Activated T-helper 1 cell treated with anti-CD3 and anti-CD28 coated beads, Interleukin-12 subunit alpha, Interleukin-12 subunit beta, Interleukin-2, Interleukin-4 antibody, amounts not matched to agents 30 ng/mL and 10 ng/mL and 1 ng/mL, durations not matched to agents 14 hours and 24 hours and 36 hours (primary cell): ENCODE measurements at places on chromosomes 5 and 9. TPM values are rescaled to one million over a fixed set of nuclear protein-coding genes. Genes with fewer than 3 reads are reported as not detected.

DNA sequence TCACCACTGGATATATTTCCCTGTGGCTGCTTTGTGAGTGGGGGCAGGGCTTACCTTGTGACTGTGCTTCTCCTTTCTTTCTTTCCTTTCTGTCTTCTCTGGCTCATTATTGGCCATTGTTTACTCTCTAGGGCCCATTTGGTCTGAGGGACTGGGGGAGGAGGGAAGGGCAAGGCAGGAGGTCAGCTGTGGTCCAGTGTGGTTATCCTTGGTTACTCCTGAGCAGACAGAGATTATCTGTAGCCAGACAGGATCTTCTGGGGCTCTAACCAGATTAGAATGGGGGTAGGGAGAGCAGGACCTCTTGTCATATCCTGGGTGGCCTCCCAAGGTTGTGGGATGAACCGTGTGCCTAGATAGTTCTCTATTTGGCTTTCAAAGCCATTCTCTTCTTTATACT is 71.2 kb downstream of the ANKRD55 start:
- no peak for DNase-seq
- peaks cover 2% of the 10 kb centered on the region for H3K36me3 ChIP-seq
- no peaks in the 10 kb centered on the region for H3K27me3 ChIP-seq
- H3K4me3 ChIP-seq, result no peak overlapping the region

DNA sequence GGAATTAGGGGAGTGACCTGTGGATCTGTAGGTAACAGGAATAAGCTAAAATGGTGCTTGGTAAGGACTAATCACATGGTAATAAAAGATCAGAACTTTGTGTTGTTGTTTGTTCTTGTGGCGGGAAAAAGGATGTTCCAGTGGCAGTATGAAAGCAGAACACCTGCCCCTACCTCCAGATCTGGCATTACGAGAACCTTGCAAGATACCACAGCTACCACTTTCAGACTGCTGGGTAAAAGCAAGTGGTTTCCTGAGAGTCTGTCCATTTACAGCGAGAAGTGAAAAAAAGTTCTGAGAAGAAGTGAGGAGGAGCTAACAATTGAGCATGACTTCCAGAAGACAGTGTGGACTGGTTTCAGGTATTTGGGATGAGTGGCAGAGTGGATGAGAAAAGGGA is 252.5 kb downstream of the TLE4 start:
- H3K4me3 ChIP-seq, result peak overlapping the region; percentile 19
- peaks cover 32% of the 10 kb centered on the region for H3K4me1 ChIP-seq
- DNase-seq, result no peak

- peak overlapping the region; percentile 25 for H3K27ac ChIP-seq
- no peak overlapping the region for H3K4me3 ChIP-seq
- H3K27me3 ChIP-seq, result peaks cover 4% of the 10 kb centered on the region
- H3K36me3 ChIP-seq, result peaks cover 29% of the 10 kb centered on the region
- peaks cover 68% of the 10 kb centered on the region for H3K4me1 ChIP-seq
Observed at GRCh38 chr5:143026380-143026779, 256.2 kb downstream of the ARHGAP26 start.

DNA sequence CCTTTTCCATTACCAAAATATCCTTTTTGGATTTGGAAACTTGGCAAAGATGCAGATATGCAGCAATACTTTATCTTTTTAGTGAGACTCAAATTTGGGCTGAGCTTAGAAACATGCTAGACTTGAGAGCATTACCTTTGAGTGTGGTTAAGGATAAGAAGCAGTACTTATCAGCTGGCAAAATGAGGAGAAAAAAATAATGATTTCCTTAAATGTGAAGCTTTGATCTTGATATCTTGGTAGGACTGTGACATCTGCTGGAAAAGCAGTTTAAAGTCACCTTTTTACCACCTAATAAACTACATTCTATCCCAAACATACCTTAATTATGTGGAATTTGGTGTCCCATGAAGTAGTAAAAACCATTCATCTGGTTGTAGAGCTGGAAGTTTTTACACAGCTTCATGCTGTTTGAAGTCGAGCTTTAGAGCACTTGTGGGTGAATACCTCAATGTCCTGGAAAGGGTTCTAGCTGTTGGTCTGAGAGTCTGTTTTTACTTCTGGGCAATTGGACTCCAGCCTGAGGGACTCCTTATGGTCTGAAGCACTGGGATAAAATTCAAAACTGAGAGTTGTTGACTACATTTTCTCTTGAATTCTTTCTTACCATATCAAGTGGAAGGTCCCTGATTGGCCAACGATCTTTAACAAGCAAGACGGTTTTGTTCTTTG is 53.4 kb downstream of the LRRC70 start:
- no peaks in the 10 kb centered on the region for H3K4me1 ChIP-seq
- H3K27ac ChIP-seq, result no peak overlapping the region
- DNase-seq, result no peak
- peaks cover 9% of the 10 kb centered on the region for H3K36me3 ChIP-seq
- no peak overlapping the region for H3K4me3 ChIP-seq
- no peaks in the 10 kb centered on the region for H3K27me3 ChIP-seq

Gene SIGMAR1
- total RNA-seq, result 128 and 130 TPM in 2 replicates

Gene PCDHB6
- not detected in 2 replicates for total RNA-seq

GRCh38 chr9:138009803-138010690 is 132.5 kb downstream of the CACNA1B start:
- H3K36me3 ChIP-seq, result no peaks in the 10 kb centered on the region
- no peaks in the 10 kb centered on the region for H3K4me1 ChIP-seq
- no peak overlapping the region for H3K27ac ChIP-seq
- no peak for DNase-seq

GRCh38 chr5:180439911-180440769 is 54.0 kb upstream of the CNOT6 start:
- H3K4me3 ChIP-seq, result no peak overlapping the region
- H3K36me3 ChIP-seq, result no peaks in the 10 kb centered on the region
- no peaks in the 10 kb centered on the region for H3K4me1 ChIP-seq
- no peaks in the 10 kb centered on the region for H3K27me3 ChIP-seq

DNA sequence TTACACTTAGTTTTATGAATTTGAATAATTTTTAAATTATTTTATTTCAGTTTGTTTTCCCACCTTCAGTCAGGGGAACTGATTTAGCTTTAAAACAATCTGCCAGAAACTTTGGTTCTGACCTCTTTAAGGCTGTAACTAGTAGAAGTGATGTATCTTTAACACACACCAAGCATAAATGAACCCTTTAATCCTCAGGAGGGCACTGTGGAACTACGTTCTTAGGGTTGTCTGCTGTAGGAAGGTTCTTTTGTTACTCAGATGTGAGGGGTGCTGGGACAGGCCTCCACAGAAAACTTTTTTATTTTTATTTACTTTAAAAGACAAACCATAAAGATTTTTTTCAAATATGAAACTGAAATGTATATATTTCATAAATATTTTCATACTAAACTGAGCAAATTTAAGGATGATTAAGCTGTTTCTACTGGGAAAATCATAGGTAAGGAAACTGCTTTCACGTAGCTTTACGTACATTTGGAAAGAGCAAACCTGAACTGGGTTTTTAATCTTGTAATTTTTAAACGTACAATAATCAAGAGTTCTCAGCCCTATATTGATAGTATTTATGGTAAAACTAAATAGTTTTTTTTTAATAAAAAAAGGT is 5.3 kb downstream of the KLF4 start:
- no peaks in the 10 kb centered on the region for H3K36me3 ChIP-seq
- H3K4me3 ChIP-seq, result no peak overlapping the region

DNA sequence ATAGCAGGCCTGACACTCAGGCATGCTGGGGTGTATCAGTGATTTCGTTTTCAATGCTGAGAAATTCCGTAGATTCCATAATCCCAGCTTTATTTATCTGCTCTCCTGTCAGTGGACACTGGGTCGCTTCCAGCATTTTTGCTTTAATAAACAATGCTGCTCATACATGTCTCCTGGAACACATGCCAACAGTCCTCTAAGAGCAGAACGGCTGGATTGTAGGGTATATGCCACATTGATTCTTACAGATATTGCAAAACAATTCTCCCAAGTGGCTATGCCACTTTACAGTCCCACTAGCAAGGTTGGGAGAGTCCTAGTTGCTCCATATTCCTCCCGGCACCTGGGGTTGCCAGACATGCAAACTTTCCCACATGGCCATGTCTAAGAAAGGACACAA is 81.9 kb downstream of the RAPGEF1 start:
- peaks cover 91% of the 10 kb centered on the region for H3K4me1 ChIP-seq
- DNase-seq, result no peak
- peak overlapping the region; percentile 100 for H3K27ac ChIP-seq
- peaks cover 20% of the 10 kb centered on the region for H3K36me3 ChIP-seq
- H3K4me3 ChIP-seq, result peak overlapping the region; percentile 73

Gene TAS2R1
- total RNA-seq, result not detected in 2 replicates
